Uterus (tissue), 4 donors: ENCODE measurements at places on chromosomes 2 and 18.

DNA sequence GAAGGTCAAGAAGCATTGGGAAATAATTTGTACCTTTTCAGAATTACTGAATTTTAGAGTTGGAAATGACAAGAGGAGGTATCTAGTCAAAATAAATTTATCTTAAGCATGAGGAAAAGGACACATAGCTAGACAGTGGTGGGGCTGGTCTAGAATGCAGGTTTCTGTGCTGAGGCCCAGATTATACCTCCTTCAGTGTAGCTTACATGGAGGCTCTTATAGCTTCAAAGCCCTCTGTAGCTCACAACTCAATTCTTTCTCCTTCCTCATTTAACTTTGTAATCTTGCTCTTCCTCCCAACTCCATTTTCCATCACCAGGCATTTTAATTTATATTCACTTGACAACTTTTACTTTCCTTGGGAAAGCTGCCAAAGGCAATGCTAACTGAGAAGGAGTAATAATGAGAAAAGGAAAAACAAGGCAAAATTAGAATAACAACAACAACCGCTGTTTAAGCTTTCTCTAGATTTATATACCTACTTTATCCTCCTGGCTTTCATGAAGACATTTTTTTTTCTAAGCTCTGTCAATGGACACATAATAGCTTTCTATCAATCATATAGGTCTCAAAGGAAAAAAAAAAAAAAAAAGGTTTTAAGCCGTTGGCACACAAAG lies 58.5 kb downstream of the CLHC1 start:
- no peak for DNase-seq

GRCh38 chr18:44409071-44409470 lies 271.6 kb upstream of the SETBP1 start:
- DNase-seq, result no peak

DNA sequence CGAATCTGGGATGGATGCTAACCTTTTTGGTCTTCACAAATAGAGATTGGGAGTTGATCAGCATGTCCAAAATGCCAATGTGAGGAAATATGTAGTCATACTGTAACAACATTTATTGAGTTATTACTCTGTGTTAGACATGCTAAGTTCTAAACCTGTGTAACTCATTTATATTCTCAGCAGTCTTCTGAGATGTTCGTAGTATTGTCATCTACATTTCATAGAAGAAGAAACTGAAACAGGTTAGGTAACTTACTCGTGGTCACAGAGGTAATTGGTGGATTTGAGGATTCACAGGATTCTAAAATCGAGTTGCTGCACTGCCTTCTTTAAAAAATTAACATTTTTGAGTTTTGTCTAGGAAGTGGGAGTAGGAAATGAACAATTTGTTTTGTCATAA lies 162.1 kb downstream of the UBE2E3 start:
- no peak for DNase-seq

DNA sequence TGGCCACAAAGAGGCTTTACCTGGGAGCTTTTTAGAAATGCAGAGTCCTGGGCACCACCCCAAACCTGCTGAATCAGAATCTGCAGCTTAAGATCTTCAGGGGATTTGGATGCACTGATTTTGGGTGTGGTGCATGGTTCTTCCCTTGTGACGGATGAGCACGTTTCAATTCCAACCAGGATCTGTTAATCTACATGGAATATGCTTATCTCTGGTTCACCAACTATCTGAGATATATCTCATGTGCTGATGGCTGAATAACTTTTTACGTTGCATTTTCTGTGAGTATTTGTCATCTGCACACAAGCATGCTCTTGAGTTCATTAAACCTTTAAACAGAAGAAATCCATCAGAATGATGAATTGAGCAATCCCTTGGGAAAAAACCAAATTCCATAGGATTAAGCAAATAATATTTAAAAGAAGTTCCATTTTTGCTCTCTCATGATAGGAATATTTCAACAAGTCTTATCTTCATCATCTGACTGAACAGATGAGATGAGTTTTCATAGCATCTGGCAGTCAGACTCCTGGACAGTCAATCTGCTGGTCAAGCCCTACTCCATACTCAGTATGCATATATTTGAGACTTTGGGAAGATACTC lies 120.6 kb downstream of the PLB1 start:
- DNase-seq, result no peak

GRCh38 chr2:44623622-44624351 lies 262.0 kb downstream of the CAMKMT start:
- DNase-seq, result no peak

GRCh38 chr18:61742565-61743429 lies 150.0 kb downstream of the RNF152 start:
- peak; percentile 56 for DNase-seq

- DNase-seq, result no peak
Measured at GRCh38 chr2:166104773-166105172, 23.0 kb downstream of the SCN1A start.

DNA sequence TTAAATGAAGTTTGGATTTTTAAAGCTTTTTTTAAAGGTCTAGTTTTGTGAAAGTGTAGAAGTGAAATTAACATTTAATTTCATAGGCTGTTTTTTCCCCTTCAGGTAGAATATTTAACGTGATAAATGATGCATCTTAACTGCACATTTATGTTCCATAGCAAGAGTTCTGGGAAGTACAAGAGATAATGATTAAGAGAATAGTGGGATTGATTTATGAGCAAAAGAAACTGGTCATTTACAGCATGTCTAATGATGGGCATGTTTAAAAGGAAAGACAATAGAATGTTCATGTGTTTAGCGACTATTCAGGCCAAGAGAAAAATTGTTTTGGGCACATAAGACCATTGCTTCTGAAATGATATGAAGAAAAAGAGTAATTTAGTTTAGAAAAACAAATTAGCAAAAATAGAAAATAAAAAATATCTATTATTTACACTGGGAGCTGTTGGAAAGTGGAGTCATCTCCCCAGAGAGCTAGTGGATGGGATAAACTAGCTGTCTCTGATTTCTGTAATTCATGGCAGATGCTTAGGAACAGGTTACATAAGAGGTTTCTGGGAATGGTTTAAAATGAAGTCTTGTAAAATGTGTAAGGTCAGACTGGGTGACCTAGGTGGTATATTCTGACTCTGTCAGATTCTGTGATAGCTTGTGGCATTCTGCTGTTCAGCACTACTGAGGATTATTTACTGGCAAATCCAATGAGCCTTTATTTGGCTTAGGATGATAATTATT lies 60.7 kb downstream of the WDR7 start:
- DNase-seq, result no peak

GRCh38 chr18:74773171-74773624 lies 175.5 kb downstream of the ZNF407 start:
- DNase-seq, result no peak

DNA sequence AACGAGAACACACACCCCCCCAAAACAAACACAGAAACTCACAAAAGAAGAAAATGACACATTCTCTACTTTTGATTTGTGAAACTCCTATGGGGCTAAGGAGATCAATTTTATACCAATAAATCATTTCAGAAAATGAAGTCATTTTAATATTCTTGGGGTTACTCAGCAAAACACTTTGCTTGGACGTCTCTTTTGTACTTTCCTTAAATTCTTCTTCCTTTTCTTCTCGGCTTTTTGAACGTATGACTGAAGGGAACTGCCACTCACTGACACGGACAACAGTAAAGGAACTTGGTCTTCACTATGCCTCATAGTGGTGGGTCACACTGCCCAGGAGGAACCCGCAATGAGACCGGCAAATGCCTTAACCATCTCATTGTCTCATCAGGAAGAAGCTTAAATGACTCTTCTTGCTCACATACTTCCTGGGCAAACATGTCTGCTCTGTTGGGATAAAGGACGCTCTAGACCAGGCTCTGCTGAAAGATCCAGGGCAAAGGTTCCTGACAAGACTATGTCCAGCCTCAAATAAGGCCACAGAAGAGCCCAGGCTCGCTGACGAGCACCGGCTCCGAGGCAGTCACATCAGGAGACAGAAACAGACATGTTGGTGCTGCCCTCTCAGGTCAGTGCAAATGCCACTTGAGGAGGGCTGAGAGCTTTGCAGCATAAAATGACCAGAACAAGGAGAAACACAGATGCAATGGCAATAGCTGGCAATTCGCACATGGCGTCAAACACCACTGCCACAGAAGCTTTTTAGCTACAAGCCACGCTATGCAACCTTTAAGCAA lies 205.5 kb downstream of the TGIF1 start:
- DNase-seq, result no peak

GRCh38 chr18:75802681-75803080 lies 375.2 kb upstream of the SMIM21 start:
- DNase-seq, result no peak

DNA sequence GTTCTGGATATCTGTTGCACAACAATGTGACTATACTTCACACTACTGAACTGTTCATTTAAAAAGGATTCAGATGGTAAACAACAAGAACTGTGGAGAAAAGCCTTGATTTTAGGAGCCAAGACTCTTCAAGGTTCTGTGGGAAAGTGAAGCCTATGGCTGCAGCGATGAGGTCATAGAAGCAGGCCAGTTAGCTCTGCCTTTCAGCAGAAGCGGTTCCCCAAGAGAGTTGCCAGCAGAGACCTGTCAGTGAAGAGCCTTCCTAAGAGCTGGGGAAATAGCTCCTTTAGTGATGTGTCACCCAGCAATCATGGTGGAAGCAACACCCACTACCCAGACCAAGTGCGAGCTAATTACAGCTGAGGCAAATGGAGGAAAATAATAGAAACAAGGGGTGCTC lies 346.5 kb upstream of the ETAA1 start:
- no peak for DNase-seq

GRCh38 chr2:73235315-73236028 lies 1.4 kb downstream of the CCT7 start:
- no peak for DNase-seq
